ENCODE measurements at places on chromosomes 6 and 20. TPM values are rescaled to one million over a fixed set of nuclear protein-coding genes. Genes with fewer than 3 reads are reported as not detected.

The PTPRT gene
- total RNA-seq = not detected

The FAM110A gene
- total RNA-seq = 3.7 TPM

The NNAT gene
- total RNA-seq = 27.3 TPM

The LAMA5 gene
- 126 TPM for total RNA-seq

The NFATC2 gene
- 9.3 TPM for total RNA-seq
